GM23248 (cell line): ENCODE measurements at places on chromosomes 5 and 9.

- DNase-seq = peak; percentile 13
Measured at GRCh38 chr9:112831281-112831851, 59.3 kb downstream of the SLC46A2 start.

DNA sequence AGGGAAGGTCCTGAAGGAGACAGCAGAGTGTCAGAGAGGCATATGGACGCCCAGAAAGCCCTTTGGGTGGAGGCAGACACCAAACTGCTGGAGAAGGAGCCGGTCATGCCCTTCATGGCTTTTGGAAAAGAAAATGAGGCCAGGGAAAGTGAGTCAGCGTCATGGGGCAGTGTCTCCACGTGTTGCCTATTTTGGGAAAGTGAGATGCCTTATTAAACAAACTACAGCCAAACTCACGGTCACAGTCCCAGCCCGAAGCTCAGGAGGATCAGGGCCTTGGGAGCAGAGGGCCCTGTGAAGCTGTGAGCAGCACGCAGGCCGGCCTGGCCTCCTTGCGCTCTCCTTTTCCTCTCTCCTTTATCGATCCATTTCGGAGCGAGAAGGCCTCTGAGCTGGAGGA, 25.0 kb downstream of the RGS3 start:
- peak; percentile 63 for DNase-seq

DNA sequence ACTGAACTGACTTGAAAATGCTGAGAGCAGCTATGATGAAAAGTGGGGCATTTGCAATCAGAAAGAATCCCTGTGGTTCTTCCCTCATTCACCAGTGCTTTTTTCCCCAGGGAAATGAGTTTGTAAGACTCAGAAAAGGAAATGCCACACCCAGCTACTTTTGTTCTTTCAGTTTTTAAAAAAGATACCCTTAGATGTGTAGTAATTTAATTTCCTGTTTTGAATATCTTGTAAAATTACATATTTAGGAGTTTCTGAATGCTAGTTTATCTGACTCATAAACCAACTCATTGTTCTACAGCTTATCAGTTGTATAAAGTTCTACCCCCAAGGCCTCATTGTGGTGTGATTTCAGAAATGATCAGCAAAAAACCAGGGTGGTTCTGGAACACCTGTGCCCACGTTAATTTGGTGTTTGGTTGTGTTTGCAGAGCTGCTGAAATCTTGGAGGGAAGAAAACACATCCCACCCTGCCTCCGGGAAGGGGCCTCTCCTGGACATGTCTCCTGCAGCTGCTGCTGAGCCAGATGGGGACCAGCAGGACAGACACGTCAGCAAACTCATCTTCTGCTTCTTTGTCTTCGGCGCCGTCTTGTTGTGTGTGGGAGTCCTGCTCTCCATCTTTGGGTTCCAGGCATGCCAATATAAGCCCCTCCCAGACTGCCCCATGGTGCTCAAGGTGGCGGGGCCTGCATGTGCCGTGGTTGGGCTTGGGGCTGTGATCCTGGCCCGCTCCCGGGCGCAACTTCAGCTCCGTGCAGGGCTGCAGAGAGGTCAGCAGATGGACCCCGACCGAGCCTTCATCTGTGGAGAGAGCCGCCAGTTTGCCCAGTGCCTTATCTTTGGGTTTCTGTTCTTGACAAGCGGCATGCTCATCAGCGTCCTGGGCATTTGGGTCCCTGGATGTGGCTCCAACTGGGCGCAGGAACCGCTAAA, 2.8 kb downstream of the TMEM171 start:
- peak; percentile 97 for DNase-seq

DNA sequence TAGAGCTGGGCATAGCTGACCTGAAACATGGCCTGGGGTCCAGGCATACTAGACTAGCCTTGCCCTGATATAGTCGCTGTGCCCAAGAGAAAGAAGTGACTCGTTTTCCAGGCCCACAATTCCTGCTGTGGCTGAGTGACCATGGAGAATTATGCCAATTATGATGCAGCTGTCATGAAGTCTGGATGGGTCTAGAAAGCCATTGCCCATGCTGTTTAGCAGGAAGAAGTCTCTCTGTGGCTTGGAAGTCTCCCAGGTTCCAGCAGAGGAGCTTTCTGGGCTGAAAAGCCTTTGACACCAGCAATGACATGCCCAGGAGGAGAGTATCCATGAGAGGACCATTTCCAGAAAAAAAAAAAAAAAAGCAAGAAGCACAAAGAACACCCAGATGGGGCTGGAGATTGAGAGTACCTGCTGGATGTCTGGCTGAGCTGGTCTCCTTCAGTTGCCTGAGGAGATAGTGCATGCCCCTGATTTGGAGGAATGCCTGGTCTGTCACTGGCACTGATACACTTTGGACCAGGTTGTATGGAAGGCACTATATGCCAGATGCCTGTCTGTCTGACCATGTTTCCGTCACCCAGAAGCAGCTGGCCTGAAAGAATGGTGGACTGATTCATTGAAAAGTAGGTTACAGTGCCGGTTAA, 128.0 kb upstream of the EPB41L4A start:
- no peak for DNase-seq

GRCh38 chr5:163623986-163624385, 118.6 kb downstream of the MAT2B start:
- DNase-seq = no peak

DNA sequence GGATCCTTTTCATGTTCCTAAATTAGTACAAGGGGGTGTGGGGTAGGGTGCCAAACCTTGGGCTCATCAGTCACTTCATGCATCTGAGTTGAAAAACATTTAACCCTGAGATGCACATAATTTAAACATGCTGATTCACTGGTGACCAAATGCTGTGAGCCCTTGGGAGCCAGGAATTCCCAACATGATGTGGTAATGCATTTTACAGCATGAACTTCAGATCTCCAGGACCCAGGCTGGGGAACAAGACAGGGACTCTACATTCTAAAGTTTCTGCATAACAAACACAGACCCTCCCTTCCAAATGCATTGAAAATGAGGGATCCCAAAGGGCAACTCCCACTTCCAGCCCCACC, 322.2 kb downstream of the NDUFS4 start:
- peak; percentile 45 for DNase-seq

- DNase-seq = peak; percentile 44
Measured at GRCh38 chr5:107796797-107797196, 126.1 kb upstream of the EFNA5 start.

GRCh38 chr5:81006947-81007636, 46.9 kb downstream of the RASGRF2 start:
- no peak for DNase-seq
